ENCODE measurements at places on chromosomes 6 and 20.

DNA sequence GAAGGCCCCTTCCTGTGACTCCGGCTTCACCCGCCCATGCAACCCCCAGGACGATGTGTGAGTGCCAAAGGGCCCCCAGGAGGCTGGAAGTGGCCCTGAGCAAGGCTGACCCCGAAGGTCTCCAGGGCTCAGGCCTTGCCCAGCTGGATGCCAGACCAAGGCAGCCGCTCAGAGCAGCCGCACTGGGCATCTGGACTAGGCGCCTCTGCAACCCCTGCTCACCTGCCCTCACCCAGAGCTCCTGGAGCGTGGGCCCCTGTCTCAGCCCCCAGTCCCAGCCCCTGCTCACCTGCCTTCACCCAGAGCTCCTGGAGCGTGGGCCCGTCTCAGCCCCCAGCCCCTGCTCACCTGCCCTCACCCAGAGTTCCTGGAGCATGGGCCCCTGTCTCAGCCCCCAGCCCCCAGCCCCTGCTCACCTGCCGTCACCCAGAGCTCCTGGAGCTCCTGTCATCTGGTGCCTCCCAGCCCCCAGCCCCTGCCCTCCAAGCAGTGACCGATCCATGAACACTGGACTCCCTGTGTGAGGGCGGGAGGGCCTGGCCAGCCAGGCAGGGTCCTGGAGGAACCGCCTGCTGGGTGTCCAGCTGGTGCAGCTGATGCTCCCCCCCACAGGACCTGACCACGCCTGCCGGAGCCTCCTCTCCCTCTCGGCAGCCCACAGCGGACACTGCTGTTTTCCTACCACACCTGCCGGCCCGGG is 1.1 kb downstream of the SRMS start:
- no peak for DNase-seq

- no peak for DNase-seq
These were observed 41.7 kb upstream of the REV3L start for GRCh38 chr6:111524735-111525134.

DNA sequence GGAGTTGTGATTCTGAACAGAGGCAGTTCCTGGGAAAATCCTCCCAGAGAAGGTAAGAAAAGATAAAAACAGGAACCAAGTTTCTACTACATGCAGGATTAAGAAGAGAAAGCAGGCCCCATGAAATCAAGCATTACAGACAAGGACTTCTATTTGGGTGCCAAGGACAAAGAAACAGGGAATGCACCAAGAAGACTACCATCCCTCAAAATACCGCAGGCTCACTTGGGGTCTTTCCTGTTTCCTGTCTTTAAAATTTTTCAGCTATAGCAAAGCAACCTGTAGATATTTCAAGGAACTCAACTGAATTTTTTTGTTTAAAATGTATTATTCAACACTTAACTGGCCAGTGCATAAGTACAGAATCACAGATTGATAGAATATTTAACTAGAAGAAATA is 107.5 kb downstream of the THEMIS start:
- DNase-seq: no peak

- DNase-seq: no peak
These were observed 47.8 kb upstream of the PLCG1 start for GRCh38 chr20:41089555-41089954.

DNA sequence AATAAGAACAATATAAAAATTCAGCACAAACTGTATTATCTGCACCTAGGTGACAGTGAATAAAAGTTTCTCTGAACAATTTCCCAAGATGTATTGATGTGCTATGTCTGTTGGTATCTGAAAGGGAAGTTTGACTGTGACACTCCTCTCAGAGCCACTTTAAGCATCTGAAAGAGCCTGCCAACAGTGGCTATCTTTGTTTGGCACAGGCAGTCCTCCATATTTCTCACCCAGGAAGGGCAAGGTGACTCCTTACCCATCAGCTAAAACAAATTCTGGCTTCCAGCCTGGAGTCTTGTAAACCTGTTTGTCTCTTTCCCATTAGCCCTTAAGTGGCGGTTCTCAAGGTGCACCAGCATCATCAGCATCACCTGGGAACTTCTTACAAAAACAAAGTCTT is 122.4 kb upstream of the VGLL2 start:
- DNase-seq: no peak

DNA sequence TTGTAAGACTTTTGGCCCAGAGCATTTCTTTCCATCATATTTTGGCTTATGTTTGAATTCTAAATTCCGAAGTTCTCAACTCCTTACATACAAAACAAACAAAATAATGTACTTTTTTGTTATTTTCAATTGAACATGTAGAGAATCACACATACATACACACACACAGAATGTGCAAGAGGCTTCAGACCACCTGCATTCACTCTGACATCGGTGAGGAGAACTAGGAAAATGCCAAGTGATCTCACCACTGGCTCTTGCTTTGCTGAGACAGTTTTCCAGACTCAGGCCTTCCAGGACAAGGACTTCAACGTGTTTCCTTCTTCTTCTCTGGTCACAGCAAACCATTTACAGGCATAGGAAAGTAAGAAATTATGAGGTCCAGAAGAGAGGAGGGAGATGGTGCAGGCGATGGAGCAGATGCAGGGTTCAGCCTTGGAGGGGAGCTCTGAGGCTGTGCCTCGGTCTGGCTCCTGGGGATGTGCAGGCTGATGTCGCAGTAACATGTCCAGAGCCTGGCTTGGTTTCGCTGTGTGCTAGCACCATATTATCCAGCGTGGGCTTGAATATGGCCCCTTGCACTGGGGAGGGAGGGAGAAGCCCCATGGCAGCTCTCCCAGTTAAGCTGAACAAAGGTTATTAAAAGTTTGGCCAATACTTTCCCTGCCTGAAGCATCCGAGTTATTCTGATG is 93.4 kb downstream of the DACT2 start:
- DNase-seq: no peak

GRCh38 chr6:144897441-144897921 is 612.3 kb downstream of the UTRN start:
- no peak for DNase-seq

DNA sequence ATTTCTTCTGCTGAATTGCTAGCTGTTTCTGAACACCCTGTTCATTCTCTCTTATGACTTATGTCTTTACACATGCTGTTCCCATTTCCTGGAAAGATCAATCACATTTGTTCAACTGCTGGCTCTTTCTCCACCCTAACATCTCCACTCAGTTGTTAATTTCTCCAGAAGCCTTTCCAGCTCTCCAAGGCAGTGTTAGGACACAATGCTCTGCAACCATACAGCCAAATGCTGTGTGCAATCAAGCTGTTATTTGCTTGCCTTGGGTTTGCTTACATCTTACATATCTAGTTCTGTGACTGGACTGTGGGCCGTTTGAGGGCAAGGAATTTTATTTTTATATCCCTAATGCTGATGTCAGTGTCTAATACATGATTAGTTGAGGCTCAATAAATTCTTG is 24.2 kb upstream of the CITED2 start:
- DNase-seq: no peak

GRCh38 chr6:26164120-26164505 is 76.9 kb downstream of the HFE start:
- DNase-seq: no peak

DNA sequence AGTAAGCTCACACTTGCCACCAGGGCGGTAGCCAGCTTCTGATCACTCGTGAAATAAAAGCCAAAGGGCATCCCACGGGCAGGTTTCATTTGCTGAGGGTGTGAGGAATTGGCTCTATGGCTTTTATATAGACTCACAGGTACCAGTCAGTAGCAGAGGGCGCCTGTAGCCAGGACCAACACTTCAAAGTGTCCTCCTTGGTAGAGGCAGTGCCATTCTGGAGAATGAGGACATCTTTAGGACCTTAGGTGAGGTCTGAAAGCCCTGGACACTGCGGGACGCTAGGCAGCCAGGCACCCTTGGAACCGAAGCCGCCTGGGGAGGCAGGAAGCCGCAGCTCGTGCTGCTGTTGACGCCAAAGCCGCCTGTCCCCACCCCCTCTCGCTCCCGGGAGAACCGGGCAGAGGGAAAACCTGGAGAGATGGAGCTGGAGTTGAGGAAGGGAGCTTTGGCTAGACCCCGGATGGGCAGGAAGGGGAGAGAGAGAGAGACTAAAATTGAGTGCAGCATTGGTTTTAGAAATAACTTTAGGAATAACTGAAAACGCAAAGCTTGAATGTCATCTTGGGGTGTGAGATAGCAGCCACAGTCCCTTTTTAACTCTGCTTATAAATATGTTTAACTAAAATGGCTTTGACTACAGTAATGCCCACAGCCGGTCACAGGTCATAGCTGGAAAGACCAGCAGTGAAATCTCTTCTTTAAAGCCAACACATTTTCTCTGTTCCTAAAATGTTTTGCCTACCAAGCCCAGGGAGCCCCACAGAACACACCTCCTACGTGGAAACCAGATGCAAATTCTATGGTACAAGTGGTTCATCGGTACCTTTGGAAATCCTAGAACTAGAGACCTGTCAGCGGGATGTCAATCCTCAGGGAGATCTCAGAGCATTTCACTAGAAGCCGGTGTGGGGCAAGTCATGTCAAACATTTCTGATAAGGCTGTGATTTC is 128.5 kb upstream of the CDYL start:
- no peak for DNase-seq
